ENCODE measurements at places on chromosomes 7 and 10.

DNA sequence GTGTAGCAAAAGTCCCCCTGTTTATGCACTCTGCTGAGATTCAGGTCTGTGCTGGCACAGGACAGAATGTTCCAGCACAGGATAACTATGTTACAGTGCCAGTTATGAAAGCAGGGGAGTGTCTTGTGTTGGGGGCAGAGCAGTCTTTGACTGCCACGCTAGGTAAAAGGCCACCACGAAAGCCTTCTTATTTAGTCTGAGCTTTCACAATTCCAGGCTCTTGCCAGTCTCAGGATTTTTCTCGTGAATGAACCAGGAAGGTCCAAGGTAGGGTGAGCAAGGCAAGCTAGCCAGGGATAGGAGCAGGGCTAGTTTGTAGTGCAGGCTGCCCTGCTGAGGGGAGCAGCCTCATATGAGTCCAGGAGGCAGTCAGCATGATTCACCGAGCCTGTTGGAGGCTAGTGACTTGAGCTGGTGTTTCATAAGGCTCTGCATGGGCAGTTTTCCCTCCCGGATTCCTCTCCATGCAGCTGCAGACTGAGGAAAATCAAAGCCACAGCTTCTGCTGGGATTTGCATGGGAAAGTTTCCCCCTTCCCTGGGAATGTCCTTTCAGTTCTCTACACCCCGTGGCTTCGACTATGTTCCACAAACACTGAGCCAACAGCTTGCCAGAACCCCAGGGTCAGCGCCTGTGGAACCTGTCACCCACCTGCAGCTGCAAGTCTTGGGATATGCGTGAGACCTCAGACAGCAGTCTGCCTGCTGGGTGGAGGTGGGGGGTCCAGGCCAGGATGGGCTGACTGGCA is 112.3 kb downstream of the JCAD start:
- DNase-seq: no peak

DNA sequence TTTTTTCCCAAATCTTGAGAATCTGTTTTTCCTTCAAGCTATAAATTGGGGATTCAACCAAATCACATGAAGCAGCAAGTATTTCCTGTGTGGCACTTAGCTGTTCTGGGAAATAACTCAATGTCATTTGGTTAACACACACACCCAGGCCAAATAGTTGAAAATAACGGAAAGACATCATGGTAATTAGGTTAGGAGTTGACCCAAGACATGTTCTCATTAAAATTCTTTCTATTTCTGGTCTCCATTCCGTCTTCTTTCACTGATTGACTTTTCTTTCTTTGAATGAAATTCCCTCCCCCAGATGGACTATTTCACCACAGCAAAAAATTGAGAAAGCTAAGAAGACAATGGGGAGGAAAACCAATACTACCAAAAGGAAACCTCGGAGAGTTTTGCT is 30.5 kb downstream of the NRP1 start:
- no peak for DNase-seq

- DNase-seq: no peak
Measured at GRCh38 chr10:13770760-13771493, 184.2 kb downstream of the PRPF18 start.

- no peak for DNase-seq
Measured at GRCh38 chr7:142586611-142587010, 162.7 kb upstream of the PRSS1 start.

GRCh38 chr10:129969184-129969910 is 5.3 kb upstream of the EBF3 start:
- no peak for DNase-seq

GRCh38 chr7:149859876-149860275 is 13.9 kb upstream of the ATP6V0E2 start:
- DNase-seq: no peak

DNA sequence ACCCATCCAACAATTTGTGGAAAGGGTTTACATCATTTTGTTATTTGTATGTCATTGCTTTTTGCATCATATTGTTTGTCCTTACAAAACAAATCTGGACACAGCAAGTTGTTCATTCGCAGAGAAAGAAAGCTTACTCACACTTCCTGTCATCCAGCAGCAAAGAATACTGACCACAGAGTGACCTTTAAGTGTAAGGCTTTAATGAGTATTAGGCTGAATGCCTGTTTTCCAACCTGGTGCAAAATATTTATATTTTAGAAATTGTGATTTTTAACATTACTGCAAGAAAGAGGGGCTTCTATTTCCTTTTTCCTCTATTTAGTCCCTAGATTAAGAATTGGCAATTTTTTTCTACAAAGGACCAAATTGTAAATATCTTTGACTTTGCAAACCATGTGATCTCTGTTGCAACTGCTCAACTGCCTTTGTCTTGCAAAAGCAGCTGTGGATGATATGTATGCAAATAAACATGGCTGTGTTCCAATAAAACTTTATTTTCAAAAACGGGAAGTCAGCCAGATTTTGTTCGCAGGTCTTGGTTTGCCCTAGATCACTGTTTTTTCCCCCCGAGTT is 27.8 kb upstream of the ITGB1 start:
- DNase-seq: no peak

- DNase-seq: no peak
Measured at GRCh38 chr7:101537205-101537604, 91.9 kb downstream of the MYL10 start.

GRCh38 chr10:60341969-60342368 is 47.7 kb downstream of the ANK3 start:
- no peak for DNase-seq

DNA sequence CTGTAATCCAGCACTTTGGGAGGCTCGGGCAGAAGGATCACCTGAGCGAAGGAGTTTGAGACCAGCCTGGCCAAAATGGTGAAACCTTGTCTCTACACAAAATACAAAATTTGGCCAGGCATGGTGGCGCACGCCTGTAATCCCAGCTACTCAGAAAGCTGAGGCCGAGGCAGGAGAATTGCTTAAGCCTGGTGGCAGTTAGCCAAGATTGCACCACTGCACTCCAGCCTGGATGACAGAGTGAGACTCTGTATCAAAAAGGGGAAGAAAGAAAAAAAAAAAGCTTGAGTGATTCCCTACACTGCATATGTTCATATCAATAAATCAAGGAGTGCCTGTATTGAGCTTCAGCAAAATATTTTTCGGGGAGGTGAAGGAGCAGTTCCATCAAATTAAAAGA is 45.8 kb upstream of the SRRM3 start:
- DNase-seq: no peak

- no peak for DNase-seq
Measured at GRCh38 chr7:37220664-37221063, 228.0 kb downstream of the ELMO1 start.

GRCh38 chr7:131013716-131014115 is 279.7 kb upstream of the KLF14 start:
- no peak for DNase-seq

DNA sequence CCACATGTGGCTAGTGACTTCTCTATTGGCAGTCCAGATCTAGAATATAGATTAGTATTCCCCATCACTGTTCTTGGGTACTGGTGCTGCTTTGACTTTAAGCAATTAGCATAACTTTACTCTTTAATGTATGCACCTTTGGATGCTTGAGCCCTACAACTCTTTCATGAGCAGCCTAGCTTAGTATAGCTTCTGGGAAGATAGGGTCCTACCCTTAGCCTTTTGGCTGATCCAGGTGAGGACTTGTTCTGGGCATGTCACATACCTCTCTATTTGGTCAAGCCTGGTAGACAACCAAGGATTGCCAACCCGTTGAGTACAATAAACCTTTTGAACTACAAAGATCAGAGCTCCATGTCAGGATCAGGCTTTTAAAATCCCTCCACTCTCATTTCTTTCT is 17.7 kb downstream of the PCGF5 start:
- no peak for DNase-seq

- DNase-seq: no peak
Measured at GRCh38 chr10:13751191-13751764, 164.5 kb downstream of the PRPF18 start.

- DNase-seq: no peak
Measured at GRCh38 chr10:130751851-130752250, 559.7 kb downstream of the TCERG1L start.

DNA sequence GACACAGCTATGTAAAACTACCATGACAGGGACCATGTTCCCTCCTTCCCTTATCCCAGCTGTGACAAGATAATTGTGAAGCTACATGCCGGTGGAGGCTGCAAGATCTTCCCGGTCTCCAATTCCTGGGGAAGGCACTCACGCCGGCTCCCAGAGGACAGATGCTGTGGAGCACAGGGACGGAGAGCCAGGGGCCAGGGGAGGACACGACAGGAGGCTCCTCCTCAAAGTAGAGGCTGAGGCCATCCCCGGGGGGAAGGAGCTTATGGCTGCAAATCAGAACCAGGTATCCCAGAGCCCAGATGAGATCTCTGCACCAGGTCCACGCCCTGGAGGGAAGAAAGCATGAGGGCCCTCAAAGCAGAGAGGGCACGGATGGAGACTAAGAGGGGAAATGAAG is 286.2 kb downstream of the TCERG1L start:
- no peak for DNase-seq

GRCh38 chr10:33333260-33334101 is 986 bp downstream of the NRP1 start:
- DNase-seq: no peak

DNA sequence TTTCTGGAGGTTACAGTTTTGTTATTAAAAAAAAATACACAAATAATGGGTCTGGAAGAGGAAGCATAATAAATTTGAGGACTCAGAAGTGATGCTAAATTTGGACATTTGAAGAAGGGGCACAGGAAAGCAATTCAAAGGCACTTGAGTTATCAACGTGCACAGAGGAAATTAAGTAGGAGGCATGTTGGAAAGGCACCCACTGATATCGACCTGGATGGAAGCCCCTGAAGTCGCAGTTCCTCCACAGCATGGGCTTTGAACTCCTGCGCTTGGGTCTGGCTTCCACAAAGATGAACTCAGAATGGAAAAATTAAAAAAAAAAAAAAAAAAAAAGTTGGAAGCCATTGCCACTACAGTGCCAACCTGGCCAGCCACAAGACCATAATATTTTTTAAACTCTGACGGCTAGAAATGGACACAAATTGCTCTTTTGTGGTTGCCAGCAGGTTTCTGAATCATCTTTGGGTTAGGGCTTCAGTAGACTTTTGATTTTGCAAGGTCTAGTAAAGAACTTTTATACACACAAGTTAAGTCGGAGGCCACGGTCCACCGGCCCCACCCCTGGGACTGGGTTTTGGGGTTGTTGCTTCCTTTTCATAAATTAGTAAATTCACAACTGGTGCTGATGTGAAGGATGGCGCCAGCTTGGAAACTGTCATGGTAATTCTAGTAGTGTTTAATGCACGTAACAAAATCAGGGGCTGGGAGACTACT is 21.6 kb downstream of the JCAD start:
- DNase-seq: no peak

- DNase-seq: no peak
Measured at GRCh38 chr7:120742372-120742771, 115.6 kb downstream of the TSPAN12 start.

GRCh38 chr10:20105236-20105635 is 289.0 kb downstream of the PLXDC2 start:
- no peak for DNase-seq

GRCh38 chr10:34814913-34815184 is 247 bp downstream of the PARD3 start:
- DNase-seq: no peak

All from activated T-helper 1 cell treated with Interleukin-2 at 50 U/mL for 16 hours (primary cell).